ENCODE measurements at places on chromosomes 11 and 22.

- no peak for DNase-seq
Observed at GRCh38 chr11:60950024-60950423, 2.0 kb downstream of the SLC15A3 start.

- DNase-seq, result no peak
Observed at GRCh38 chr11:95325777-95326258, 94.8 kb upstream of the SESN3 start.

GRCh38 chr11:79498667-79499066, 57.8 kb upstream of the TENM4 start:
- no peak for DNase-seq

DNA sequence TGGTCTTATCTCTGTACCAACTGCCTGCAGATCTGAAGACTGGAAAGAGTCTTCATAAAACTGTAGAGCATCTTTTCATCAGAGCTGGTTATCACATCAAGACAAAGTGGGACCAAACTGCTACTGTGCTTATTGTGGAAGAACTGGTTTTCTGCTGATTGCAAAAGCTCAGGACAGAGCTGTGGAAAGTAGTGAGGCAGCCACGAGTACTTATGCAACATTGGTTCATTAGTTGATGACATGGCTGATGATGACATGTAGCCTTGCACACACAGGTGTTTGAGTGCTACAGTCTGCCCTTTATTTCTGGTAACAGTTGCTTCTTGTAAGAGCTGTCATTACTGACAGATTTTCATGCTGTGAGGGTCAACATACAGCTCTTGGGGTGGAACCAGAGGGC, 185.4 kb upstream of the GUCY1A2 start:
- DNase-seq, result no peak

DNA sequence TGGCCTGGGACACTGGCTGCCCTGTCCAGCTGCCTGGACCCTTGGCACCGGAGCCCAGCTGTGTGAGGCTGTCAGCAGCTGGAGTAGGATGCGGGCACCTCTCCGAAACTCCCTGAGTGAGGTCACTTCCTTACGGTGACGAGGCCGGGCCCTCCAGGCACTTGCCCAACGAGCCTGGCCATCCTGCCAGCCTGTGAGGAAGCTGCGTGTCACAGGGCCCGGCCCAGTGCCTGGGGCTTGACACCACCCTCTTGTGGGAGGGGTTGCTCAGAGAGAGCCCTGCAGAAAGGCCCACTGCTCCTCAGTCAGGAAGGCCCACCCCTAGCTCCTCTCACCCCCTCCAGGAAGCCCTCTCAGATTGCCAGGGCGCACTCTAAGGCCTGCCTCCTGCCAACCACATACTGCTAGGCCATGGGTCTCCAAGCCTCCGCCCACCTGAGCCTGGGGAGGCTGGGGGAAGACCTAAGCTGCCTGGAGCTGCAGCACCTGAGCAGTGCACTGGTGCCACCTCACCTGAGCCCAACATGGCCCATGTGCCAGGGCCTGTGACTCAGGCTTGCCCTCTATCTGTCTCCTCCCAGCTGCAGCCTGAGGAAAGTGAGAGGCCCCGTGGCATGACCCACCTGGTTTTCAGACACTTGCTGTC, 4.3 kb upstream of the PHLDA2 start:
- DNase-seq, result peak; percentile 88
